ENCODE measurements at places on chromosomes 1 and 21. TPM values are rescaled to one million over a fixed set of nuclear protein-coding genes. Genes with fewer than 3 reads are reported as not detected.
A peak's percentile ranks its signal among the peaks of the same experiment; 100 is the strongest.

GRCh38 chr1:192604979-192605620 lies 29.5 kb downstream of the RGS1 start:
- DNase-seq, result no peak

The CD52 gene
- total RNA-seq, result 4.4 TPM

GRCh38 chr1:24151175-24151533 lies 8.2 kb upstream of the IL22RA1 start:
- DNase-seq, result peak; percentile 95

The OPTC gene
- 0.27 TPM for total RNA-seq

The RUNX3 gene
- total RNA-seq, result 0.31 TPM

The OVAAL gene
- total RNA-seq, result not detected

The AGT gene
- total RNA-seq, result not detected

The TMEM51 gene
- total RNA-seq, result 10.2 TPM

DNA sequence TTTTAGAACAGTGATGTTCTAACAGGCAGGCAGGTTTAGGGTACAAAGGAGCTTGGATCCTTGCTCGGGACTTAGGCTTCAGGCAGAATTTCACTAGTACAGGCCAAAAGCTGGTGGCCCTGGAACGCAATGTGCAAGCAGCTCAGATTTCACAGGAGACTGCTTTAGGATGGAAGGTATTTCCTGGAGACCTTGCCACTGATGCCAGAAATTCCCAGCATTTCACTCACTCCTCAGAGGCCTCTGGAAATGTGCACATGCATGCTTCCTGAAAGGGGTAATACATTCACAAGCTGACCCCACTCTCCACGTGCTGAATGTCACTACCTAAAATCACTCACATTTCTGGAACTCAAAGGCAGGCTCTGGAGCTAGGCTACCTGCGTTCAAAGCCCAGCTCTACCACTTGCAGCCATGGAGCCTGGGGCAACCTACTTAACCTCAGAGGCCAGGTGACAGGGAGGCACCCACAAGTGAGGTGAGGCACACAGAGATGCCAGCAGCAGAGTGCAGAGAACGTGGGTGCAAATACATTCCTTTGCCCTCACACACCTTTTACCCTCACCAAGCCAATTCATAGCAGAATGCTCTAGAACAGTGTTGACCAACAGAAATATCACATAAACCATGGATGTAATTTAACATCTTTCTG lies 56.5 kb downstream of the CDC7 start:
- DNase-seq, result no peak

- peak; percentile 51 for DNase-seq
Measured at GRCh38 chr1:85605484-85606413, 25.2 kb downstream of the CCN1 start.

GRCh38 chr1:98044071-98044697 lies 123.3 kb upstream of the DPYD start:
- peak; percentile 48 for DNase-seq

GRCh38 chr1:7489586-7489985 lies 281.5 kb upstream of the VAMP3 start:
- DNase-seq, result no peak

DNA sequence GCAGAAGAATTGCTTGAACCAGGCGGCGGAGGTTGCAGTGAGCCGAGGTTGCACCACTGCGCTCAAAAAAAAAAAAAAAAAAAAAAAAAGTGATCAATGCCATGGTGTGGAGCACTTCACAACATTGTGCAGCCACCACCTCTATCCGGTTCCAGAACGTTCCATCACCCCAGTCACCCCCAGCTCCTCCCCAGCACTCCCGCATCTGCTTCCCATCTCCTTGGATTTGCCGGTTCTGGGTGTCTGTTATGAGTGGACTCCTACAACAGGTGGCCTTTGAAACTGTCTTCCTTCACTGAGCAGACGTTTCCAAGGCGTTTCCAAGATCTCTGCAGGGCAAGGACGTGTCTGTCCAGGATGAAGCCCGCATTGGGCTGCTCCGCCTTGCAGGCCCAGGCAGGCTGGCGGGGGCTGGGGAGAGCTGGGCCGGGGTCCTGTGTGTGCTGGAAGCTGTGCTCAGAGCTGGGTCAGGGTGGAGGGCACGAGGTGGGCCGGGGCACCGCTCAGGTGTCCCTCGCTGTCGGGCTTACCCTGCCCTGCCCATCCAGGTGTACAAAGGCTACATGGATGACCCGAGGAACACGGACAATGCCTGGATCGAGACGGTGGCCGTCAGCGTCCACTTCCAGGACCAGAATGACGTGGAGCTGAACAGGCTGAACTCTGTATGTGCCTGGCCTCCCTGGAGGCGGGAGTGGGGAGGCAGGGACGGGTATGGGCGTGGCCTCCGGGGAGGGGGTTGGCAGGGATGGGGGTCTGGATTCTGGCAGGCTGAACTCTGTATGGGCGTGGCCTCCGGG lies 14.9 kb upstream of the LRRC3 start:
- DNase-seq, result no peak

DNA sequence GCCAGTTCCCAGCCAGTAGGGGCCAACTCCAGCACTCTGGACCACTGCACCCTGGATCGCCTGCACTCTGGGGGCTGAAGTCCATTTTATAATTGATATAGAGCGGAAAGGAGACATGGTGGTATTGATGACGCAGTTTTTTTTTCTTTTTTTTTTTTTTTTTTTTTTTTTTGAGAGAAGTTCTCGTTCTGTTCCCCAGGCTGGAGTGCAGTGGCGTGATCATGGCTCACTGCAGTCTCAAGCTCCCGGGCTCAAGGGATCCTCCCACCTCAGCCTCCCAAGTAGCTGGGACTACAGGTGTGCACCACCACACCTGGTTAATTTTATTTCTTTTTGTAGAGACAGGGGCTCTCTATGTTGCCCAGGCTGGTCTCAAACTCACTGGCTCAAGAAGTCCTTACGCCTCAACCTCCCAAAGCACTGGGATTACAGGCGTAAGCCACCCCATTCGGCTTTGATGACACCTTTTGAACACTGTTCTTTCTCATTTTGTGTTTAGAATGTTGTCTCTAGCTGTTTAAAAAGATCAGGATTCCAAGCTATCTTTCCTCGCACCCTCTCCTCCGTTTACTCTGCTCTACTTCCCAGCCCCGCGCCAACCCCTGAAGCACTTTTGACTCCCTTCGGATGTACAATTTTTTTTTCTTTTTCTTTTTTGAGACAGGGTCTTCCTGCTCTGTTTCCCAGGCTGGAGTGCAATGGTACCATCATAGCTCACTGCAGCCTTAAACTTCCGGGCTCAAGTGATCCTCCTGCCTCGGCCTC lies 960 bp downstream of the MX2 start:
- DNase-seq, result no peak

The GOLT1A gene
- 9.2 TPM for total RNA-seq

- no peak for DNase-seq
Measured at GRCh38 chr1:185324118-185324517, 7.1 kb upstream of the IVNS1ABP start.

DNA sequence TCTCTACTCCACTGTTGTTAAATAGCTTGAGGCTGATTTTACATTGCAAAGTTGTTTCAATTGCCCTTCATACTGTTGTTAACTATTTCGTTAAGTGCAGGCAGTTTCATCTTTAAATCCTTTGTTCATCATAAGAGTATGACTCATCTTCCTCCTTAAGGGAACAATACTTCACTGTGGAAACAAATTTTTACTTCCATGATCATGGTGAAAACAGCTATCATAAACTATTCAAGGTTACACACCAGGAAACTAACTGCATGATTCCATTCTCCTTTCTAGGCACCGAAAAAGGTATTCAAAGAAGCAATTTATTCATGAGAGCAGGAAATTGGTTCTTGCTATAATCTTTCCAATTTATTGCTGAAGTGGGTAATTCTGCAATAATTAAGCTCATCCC lies 593.2 kb downstream of the LRRIQ3 start:
- DNase-seq, result no peak

GRCh38 chr1:233554037-233554436 lies 59.9 kb upstream of the KCNK1 start:
- no peak for DNase-seq

DNA sequence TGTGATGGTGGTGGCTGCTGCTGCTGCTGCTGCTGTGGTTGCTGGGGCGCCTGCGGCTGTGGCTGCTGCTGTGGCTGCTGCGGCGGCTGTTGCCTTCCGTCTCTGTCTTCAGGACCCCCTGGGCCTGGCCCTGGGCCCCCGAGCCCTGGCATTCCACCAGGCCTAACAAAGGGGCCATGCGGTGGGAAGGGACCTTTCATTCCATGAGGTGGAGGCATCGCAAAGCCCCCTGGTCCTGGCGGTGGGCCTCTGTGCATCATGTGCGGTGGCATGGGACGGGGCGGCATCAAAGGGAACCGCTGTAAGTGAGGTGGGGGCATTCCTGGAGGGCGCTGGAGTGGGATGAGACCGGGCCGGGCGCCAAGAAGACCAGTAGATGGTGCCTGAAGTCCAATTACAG lies 12.4 kb downstream of the SOD1 start:
- DNase-seq, result no peak

GRCh38 chr21:28793043-28793442 lies 199.6 kb downstream of the LTN1 start:
- DNase-seq, result no peak

DNA sequence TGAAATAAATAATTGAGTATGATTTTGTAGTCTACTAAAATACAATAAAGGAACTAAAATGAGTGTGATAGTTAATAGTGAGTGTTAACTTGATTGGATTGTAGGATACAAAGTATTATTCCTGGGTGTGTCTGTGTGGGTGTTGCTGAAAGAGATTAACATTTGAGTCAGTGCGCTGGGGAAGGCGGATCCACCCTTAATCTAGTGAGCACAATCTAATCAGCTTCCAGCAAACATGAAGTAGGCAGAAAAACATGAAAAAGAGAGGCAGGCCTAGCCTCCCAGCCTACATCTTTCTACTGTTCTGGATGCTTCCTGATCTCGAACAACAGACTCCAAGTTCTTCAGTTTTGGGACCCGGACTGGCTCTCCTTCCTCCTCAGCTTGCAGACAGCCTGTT lies 1716.6 kb downstream of the MRPL39 start:
- DNase-seq, result no peak

The EFNA3 gene
- total RNA-seq, result 110 TPM

DNA sequence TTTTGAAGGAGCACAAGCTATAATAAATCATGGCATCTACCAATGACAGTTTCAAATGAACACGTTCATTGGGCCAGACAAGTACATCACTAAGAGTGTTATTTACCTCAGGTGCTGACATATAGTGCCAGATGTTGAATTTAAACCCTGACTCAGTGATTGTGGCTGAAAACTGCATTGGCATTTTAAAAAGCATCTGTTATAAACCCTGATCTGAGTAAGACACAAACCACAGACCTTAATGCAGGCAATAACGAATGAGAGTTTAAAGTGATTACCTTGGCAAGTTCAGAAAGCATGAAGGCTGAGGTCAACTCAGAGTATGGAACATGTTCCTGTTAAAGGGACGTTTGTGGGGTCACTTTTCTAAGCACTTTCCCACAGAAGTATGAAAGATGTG lies 865.1 kb upstream of the TMPRSS15 start:
- no peak for DNase-seq

GRCh38 chr1:84330125-84330984 lies 28.8 kb downstream of the SAMD13 start:
- no peak for DNase-seq

The OLFM3 gene
- 0.33 TPM for total RNA-seq

DNA sequence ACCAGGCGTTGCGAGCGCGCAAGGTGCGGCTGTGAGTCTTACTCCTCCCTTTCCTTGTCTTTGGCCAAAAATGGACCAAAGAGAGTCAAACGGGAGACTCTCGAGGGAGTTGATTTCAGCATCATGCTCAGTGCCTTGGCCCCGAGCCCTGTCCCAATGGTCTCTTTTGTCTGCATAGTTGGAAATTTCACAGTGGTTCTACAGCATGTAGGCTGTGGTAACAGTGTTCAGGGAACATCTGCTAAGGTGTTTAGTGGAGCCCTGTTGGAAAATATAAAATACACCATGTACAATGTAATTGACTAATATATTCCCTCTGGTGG lies 2.7 kb downstream of the CACNA1E start:
- DNase-seq, result no peak

The CD84 gene
- total RNA-seq, result not detected

DNA sequence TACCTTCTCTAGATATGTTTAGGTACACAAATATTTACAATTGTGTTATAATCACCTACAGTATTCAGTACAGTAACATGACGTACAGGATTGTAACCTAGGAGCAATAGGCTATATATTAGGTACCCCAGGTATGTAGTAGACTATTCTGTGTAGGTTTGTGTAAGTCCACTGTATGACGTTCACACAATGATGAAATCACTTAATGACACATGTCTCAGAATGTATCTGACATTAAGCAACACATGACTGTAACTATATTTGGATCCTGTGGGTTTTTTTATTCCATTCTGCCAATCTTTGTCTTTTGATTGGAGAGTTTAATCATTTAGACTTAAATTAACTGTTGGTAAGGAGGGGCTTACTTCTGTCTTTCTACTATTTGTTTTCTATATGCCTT lies 52.1 kb downstream of the STYXL2 start:
- no peak for DNase-seq

DNA sequence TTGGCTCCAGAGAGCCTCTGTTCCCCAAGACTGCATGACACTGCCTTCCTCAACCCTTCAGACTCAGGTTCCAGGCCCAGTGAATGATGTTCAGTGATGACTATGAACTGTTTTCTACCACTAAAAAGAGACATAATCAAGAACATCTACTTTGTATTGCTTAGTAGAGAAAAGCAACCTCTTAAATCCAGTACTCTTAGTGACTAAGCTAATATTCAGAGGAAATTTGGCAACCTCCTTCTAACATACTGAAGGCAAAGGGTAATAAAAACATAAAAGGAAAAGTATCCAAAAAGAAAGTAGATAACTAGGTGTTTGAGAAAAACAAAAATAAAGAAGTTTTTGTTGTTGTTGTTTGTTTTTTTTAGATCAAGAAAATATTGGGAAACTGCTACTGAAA lies 153.3 kb upstream of the RUNX1 start:
- no peak for DNase-seq

- DNase-seq, result no peak
Measured at GRCh38 chr1:89802841-89803240, 18.0 kb upstream of the LRRC8D start.
